Pulmonary artery endothelial cell (primary cell): ENCODE measurements at places on chromosomes 6 and 20.
A peak's percentile ranks its signal among the peaks of the same experiment; 100 is the strongest.

- peak; percentile 37 for DNase-seq
These were observed 215.2 kb upstream of the ZNF184 start for GRCh38 chr6:27688014-27688586.

GRCh38 chr6:139988685-139989084 lies 614.2 kb upstream of the CITED2 start:
- DNase-seq, result no peak

- no peak for DNase-seq
These were observed 49.4 kb downstream of the ERMARD start for GRCh38 chr6:169800668-169801395.

DNA sequence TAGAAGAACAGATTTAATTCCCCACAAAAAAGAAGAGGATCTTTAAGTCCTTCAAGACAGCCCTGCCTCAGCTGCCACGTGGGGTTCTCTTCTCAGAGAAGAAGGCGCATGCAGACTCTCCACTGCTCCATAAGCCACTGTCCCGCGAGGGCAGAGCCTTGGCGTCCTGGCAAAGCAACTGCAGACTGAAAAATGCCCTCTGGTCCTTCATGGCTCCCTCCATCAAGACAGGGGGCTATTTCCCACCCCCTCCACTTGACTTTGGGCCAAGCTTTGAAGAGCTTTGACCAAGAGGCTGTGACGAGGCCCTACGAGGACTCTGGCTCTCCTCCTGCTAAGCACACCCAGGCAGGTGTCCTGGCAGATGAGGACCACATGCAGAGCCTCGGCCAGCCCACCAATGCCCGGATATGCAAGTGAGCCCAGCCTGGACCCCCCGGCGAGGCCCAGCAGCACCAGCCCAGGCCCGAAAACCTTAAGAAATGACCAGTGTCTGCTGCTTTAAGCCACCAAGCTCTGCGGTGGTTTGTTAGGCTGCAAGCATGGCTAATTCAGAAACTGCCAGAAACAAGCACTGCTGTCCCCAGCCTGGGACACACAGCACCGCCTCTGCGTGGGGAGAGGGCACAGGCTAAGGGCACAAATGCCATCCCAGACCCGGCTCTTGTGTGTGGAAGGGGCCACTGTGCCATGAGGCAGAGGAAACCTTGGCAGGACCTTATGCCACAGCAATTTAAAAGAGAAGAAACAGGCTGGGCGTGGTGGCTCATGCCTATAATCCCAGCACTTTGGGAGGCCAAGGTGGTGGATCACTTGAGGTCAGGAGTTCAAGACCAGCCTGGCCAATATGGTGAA lies 16.1 kb downstream of the GMEB2 start:
- DNase-seq, result no peak

- no peak for DNase-seq
These were observed 1.6 kb downstream of the SRSF6 start for GRCh38 chr20:43459022-43459942.

DNA sequence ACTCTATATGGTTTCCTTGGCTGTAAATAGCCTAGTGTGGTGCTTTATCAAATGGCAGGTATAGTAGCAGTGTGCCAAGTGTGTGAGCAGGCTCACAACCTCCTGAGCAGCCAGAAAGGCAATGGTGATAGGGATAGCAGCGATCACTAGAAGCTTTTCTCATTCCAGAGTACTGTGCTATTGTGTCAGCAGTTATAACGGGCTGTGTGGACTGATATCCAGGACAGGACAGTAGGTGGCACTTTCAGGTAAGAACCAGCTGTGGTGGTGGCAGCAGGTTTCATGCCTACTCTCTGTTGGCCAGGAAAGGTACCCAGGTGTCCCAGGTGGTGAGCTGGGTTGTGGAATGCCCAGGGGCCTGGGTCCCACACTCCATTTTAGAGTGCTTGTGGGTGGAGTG lies 448.8 kb upstream of the BTBD3 start:
- DNase-seq, result no peak

DNA sequence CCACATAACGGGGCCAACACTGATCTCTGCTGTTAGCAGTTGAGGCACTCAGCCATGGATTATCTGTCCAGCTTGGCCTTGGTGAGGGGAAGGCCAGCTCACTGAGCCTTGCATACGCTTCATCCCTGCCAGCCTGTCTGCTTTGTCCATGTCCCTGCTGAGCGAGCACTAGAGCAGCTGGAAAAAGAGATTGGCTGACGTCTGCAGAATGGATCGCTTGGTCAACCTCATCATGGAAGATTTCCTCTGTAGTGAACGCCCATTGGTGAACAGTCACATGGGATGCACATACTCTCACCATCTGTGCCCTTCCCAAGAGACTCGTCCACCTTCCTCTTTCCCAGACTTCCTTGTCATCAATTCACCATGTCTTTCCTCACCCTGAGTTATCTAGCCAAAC lies 26.9 kb downstream of the MUC22 start:
- DNase-seq, result no peak

GRCh38 chr6:94129926-94130325 lies 710.6 kb upstream of the EPHA7 start:
- no peak for DNase-seq

DNA sequence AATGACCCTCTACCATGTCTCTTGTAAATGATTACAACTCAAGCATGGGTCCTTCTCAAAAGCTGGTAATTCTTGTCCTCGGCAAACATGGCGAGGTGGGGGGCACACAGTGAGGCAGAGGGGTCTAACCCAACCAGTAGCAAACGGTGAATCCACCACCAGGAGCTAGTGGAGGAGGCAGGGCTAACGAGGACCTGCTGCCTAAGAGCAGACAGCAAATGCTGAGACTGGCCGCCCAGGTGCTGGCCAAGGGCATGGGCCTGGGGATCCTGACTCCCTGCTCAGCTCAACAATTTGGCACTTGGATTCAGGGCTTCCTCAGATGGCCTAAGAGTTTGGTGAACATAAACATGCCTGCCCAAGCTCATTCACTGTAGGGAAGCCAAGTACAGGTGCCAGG lies 18.4 kb downstream of the PCIF1 start:
- no peak for DNase-seq

- no peak for DNase-seq
These were observed 279.5 kb downstream of the CLIC5 start for GRCh38 chr6:45736134-45736533.

GRCh38 chr6:16129623-16130401 lies 926 bp downstream of the MYLIP start:
- no peak for DNase-seq

- DNase-seq, result no peak
These were observed 175.6 kb downstream of the RNF144B start for GRCh38 chr6:18562726-18563125.

DNA sequence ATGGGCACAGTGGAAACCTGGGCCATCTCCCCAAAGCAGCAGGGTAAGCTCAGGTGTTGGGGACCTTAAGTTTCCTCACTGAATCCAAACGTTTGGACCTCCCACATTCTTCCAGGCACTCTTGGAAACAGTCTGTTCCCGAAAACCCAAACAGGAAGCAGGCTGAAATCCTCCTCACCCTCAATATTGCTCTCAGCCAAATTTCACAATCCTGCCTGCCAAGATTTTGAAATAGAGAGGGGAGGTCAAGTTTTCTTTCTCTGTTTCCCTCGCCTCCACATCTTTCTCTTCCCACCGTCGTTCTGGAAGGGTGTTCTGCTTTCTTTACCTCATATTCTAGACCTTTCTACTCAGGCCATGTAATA lies 392.0 kb upstream of the SASH1 start:
- DNase-seq, result no peak
